ENCODE measurements at places on chromosomes 7 and 10.

- DNase-seq: no peak
Observed at GRCh38 chr7:130971297-130971696, 237.3 kb upstream of the KLF14 start.

DNA sequence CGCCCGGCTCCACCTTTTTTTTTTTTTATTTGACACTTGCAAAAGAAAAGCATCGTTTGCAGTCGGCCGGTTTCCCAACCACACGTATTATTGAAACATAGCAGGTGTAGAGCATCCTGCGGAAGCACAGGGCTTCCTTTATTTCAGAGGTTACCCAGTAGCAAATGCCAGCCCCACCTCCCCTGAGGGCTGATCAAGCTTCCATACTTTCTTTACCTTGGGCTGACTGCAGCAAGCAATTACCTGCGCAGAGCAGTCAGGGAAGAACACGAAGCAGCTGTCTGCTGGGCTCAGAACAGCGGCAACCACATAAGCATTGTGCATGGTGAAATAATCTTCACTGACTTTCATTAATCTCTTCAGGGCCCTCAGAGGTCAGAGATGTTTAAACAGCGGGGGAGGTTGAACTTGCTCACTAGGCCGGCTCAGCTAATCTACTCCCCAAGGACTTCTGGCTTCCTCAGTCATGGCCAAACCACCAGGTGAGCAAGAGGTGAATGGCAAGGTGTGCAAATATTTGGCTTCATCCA lies 784.7 kb upstream of the AUTS2 start:
- no peak for DNase-seq

- DNase-seq: peak; percentile 85
Observed at GRCh38 chr7:28926871-28927597, 31.1 kb downstream of the TRIL start.

GRCh38 chr7:34277016-34277802 lies 371.9 kb downstream of the BMPER start:
- no peak for DNase-seq

DNA sequence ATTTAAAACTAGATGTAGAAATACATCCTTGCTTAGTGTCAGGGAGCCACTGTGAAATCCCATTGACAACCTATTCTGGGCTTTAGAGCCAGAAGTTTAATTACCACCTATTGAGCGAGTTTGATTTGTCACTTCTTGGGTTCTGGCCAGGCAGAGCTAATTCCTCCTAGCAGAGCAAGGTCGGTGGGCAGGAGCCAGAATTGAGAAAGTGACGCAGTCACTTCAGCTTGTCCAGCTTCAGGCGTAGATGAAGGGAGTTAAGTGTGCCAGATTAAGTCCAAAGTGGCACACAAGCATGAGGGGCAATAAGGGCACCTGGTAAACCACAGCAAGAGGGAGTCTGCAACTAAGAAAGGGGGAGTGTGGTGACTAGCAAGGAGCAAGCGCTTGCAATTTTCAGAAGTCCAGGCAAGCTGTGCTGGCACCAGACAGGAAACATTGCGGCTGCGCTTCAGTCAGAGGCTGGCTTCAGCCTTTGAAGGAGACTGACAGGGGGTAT lies 119.4 kb downstream of the ST7 start:
- peak; percentile 27 for DNase-seq

- DNase-seq: no peak
Observed at GRCh38 chr10:50438049-50438936, 185.5 kb downstream of the SGMS1 start.

- no peak for DNase-seq
Observed at GRCh38 chr7:77459311-77459726, 43.2 kb upstream of the GSAP start.

DNA sequence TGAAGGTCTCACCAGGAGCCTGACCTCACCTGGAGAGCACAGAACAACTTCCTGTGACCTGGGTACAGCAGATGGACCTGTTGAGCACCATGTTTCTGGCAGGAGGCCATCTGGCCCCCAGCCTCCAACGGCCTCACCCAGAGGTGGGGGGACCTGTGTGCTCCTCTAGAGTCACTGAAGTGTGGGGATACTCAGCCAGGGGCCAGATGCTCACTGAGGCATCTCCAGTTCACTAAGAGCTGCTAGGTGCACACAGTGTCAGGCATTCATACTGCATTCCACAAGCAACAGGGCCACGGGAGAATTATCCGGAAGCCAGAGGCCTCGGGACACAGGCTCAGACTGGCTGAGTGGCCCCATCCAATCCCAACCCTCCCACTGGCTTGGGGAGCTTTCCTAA lies 161.4 kb downstream of the TCERG1L start:
- no peak for DNase-seq

GRCh38 chr10:110947061-110947595 lies 27.7 kb downstream of the SHOC2 start:
- DNase-seq: no peak

DNA sequence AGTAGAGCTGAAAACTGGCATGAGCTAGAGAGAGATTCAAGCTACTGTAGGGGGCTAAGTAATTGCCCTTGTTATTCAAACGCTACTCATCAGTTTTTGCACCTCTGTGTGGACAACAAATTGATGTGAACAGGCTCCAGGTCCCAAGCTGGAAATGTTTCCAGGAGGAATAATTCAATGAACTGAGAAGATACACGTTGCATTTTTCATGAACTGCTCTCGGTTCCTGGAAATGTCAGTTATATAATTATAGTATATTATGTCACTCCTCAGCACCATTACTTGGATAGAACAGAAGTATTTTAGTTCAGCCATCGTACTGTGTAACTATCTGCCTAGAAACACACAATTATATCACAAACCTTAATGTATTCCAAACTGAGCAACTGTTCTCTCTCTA lies 65.9 kb upstream of the A1CF start:
- no peak for DNase-seq

DNA sequence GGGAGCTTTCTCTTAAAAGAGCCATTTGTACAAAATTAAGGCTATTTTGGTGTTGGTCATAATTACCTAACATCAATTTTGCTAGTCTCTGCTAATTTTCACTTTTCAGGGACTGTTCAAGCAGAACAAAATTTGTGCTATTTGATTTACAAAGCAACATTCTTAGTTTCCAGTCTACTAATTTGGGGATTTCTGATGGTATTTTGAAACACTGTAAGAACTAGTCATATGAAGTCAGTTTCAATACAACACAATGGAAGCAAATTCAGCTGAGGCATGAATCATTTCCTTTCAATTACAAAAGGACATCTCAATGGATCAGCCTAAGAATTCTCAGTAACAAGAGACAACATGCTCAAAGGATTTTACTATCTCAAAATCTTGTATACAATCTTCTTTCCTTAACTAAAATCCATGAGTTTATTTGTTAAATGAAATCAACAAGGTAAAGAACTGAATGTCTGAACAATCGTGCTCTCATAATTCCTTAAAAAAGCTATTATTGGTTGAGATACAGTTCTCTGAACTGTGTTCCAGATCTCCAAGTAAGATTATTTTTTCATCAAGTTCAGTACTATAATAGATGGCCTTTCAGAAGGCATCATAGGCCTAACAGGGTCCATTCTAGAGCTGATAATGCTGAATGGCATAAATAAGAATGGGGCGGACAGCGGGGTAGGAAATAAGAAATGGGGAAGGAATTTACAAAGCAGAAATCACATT lies 144.6 kb downstream of the NRCAM start:
- no peak for DNase-seq

- DNase-seq: no peak
Observed at GRCh38 chr7:37694208-37695094, 10.9 kb downstream of the GPR141 start.

GRCh38 chr7:100675105-100675451 lies 1.5 kb downstream of the GNB2 start:
- peak; percentile 66 for DNase-seq

- no peak for DNase-seq
Observed at GRCh38 chr10:3401491-3401938, 228.9 kb upstream of the PITRM1 start.

DNA sequence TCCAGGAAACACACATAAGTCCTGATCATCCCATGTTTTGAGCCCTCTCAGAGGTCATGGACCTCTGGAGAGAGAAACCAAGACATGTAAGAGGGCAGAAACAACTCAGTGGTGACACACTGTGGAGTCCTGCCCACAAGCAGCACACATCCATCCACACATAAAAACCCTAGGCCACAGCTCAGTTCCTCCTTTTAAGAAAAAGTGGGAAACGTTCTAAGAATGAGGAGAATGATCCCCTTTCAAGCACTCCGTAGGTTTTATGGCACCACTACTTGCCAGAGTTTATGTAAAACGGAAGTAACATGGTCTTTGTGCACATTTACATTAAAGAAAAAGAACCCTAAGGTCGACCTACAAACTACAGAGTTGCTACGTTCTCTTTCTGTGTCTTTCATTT lies 19.9 kb downstream of the ATAD1 start:
- no peak for DNase-seq

- DNase-seq: no peak
Observed at GRCh38 chr7:5215313-5215712, 25.3 kb downstream of the WIPI2 start.

GRCh38 chr10:72821606-72822005 lies 71.9 kb upstream of the OIT3 start:
- DNase-seq: no peak

GRCh38 chr10:129774082-129774735 lies 189.9 kb downstream of the EBF3 start:
- no peak for DNase-seq

DNA sequence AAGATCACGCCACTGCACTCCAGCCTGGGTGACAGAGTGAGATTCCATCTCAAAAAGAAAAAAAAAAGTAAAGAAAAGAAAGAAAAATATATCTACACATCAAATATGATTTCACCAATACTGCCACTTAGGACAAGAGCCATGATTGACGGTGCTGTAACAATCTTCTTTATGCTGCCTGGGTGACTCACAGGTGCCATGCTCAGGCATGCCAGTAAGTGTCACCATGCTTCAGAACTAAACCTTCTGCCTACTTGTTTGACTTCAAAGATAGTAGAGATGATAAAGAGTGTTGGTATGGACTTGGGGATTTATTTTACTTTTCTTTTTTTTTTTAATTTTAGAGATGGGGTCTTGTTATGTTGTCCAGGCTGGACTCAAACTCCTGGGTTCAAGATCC lies 33.6 kb upstream of the DNMBP start:
- no peak for DNase-seq

- no peak for DNase-seq
Observed at GRCh38 chr7:35734001-35734483, 39.1 kb upstream of the HERPUD2 start.

DNA sequence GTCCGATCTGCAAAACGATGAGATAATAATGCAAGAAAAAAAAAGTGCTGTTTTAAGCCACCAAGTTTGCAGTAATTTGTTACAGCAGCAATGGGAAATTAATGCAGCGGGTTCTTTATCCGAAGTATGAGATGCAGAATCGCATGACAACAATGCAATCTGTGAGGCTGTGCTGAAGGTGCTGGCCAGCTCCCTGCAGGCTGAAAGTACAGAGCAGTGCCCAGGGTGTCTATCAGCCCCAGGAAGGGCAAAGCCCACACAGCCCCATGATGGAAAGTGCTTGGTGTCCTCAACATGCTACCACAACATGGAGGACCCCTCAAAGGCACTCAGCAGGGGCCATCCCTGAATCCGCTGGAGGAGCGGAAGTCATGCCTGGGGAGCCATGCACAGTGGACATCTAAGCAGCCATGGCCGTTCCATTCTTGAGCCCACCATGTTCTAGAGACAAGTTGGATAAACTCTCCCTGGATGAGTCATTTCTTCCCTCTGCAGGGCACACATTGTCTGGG lies 199.5 kb upstream of the PFKP start:
- no peak for DNase-seq
